ENCODE measurements at places on chromosomes 6 and 20.

- DNase-seq = no peak
Measured at GRCh38 chr6:31871046-31871659, 7.6 kb downstream of the SLC44A4 start.

GRCh38 chr6:132365281-132365907 is 35.9 kb downstream of the MOXD1 start:
- DNase-seq = peak; percentile 67

- no peak for DNase-seq
Measured at GRCh38 chr20:23214903-23215302, 128.8 kb upstream of the CD93 start.

GRCh38 chr6:75694406-75694805 is 54.6 kb upstream of the MYO6 start:
- no peak for DNase-seq

DNA sequence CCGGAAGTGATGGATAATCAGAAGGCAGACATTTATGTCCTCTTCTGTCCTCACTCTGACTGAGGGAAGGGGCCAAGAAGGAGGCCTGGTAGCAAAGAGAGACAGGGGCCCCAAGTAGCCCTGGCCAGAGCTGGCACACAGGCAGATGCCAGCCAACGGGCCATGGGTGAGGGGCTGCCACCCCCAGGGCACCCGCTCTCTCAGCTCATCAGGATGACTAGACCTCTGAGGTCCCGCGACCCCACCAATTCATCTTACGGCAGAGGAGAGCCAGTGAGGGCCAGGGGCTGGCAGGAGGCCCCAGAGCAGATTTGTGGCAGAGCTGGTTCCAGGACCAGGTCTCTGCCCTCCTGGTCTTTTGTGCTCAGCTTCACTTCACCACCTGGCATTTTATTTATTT is 43.1 kb upstream of the MDFI start:
- DNase-seq = no peak

DNA sequence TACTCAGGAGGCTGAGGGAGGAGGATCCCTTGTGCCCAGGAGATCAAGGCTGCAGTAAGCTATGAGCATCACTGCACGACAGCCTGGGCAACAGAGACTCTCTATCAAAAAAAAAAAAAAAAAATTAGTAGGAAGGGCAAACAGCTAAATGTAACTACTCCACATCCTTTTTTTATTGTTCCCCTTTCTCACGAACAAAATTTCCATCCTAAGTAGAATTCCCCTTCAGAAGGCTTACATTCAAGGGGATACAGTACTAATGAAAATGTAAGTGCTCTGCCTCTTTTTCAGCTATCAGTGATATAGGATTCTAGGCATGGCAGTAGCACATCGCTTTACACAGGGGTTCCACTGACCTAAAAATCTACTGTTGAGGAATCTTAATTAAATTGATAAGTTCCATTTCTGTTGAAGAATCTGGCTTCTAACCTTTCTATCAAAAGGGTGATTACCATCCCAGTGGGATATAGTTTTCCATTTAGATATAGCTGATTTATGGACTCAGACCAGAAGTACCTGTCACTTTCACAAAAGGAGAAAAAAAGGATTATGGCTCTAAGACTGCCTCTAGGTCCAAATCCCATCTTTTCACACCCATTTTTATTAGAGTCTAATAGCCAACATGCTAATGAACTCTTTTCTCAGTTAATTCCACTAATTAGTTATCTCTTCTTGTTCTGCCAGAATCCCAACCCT is 2.6 kb downstream of the B4GALT5 start:
- DNase-seq = no peak

- DNase-seq = no peak
Measured at GRCh38 chr20:3101737-3102574, 17.4 kb upstream of the AVP start.

DNA sequence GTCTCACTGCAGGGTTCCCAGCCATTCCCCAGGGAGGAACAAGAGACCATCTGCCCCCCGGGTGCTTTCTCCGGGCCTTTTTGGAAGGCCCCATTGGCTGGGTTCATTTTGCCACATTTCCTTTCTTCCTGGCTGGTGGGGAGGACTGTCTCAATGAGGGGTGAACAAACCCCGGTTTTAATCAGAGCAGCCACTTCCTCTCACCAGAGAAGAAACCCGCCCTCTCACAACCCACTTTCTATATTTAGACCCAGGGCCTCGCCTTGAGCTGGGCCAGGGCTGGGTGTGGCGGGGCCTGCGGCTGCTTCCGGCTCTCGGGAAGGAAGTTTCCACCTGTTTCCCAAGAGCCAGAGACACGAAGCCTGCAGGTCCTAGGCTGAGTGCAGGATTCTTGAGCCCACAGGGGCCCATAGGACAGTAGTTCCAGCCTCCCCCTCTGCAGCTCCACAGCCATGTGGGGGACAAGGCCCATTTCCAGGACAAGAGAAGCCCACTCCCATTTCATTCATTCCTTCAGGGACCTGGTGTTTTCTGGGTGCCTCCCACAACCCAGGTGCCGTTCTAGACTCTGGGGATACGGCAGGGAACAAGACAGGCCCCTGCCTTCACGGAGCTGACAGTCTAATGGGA is 41.8 kb downstream of the RBM38 start:
- peak; percentile 92 for DNase-seq

DNA sequence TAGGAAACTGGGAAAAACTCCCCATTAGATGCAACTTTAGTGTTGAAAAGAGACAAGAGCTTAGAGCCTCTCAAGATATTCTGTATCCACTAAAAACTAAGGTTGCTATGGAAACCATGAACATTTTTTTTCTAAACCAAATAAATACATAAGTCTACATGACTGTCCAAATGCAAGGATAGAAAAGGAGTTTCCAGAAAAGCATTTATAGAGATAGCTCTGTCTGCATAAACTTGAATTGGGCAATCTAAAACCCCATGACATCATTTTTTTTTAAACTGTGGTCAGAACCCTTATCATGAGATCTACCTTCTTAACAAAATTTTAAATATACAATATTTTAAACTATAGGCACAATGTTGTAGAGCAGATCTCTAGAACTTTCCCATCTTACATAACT is 36.4 kb upstream of the FAM83B start:
- no peak for DNase-seq

DNA sequence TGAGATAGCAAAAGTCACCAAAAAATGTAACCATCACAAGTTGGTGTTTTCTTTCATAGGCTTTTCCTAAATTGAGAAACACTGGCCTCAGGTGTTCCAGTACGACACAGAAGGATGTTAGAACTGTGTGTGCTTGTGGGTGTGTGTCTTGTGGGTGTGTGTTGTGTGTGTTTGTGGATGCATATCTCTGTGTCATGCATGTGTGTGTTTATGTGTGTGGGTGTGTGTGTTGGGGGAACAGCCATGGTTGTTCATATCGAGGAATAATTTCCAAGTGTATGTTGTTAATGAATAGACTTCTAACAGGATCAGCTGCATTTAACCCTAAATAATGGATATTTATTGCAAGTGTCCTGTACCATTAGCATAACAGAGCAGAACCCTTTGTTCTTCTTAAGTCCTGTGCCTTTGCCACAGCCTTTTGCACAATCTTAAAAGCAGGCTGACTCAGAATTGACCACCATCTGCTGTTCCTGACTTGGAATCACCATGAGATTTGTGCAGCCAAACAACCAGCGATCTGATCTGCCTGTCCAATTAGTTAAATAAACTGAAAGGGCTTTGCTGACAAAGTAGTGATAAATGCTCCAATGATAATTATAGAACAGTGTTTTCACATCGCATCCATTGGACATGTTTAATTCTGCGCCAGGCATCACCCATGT is 7.6 kb downstream of the CD93 start:
- no peak for DNase-seq

All from GM20000 (cell line).